Activated CD8-positive, alpha-beta T cell treated with anti-CD3 and anti-CD28 coated beads, Interleukin-2, amount 10 ng/mL, durations not matched to agents 7 days and 5 days (primary cell): ENCODE measurements at places on chromosomes 5 and 9. TPM values are rescaled to one million over a fixed set of nuclear protein-coding genes. Genes with fewer than 3 reads are reported as not detected.

IL17B gene
- total RNA-seq, result not detected

LCN9 gene
- total RNA-seq, result not detected

PCDHB2 gene
- not detected for total RNA-seq

PCDHGA11 gene
- 0.05 TPM for total RNA-seq

FCN2 gene
- total RNA-seq, result not detected

AP3S1 gene
- 78.3 TPM for total RNA-seq

TNC gene
- not detected for total RNA-seq

PTGES gene
- total RNA-seq, result not detected

SLC6A18 gene
- not detected for total RNA-seq

CORO2A gene
- total RNA-seq, result 9.2 TPM

RAD17 gene
- total RNA-seq, result 22.6 TPM

GRCh38 chr5:136350343-136350742, 15.0 kb downstream of the TRPC7 start:
- no peak overlapping the region for H3K4me3 ChIP-seq
- H3K36me3 ChIP-seq, result no peaks in the 10 kb centered on the region
- DNase-seq, result no peak
- no peak overlapping the region for H3K27ac ChIP-seq
- H3K4me1 ChIP-seq, result no peaks in the 10 kb centered on the region

- no peak for DNase-seq
- no peaks in the 10 kb centered on the region for H3K36me3 ChIP-seq
- peaks cover 2% of the 10 kb centered on the region for H3K27me3 ChIP-seq
- no peaks in the 10 kb centered on the region for H3K4me1 ChIP-seq
Observed at GRCh38 chr5:126641387-126641786, 40.6 kb downstream of the PHAX start.

GRCh38 chr5:138686668-138687067, 66.6 kb upstream of the CTNNA1 start:
- peaks cover 41% of the 10 kb centered on the region for H3K27me3 ChIP-seq
- no peak for DNase-seq
- no peaks in the 10 kb centered on the region for H3K4me1 ChIP-seq
- no peaks in the 10 kb centered on the region for H3K36me3 ChIP-seq
- no peak overlapping the region for H3K4me3 ChIP-seq
- H3K27ac ChIP-seq, result no peak overlapping the region

- no peaks in the 10 kb centered on the region for H3K36me3 ChIP-seq
- DNase-seq, result no peak
- H3K27me3 ChIP-seq, result peaks cover 2% of the 10 kb centered on the region
- no peak overlapping the region for H3K27ac ChIP-seq
Observed at GRCh38 chr9:74858751-74859414, 28.8 kb downstream of the TRPM6 start.

- no peak for DNase-seq
- H3K4me3 ChIP-seq, result no peak overlapping the region
- no peak overlapping the region for H3K27ac ChIP-seq
- no peaks in the 10 kb centered on the region for H3K27me3 ChIP-seq
Observed at GRCh38 chr5:131329286-131329560, 65.4 kb downstream of the CDC42SE2 start.

- H3K27ac ChIP-seq, result peak overlapping the region; percentile 91
- H3K4me3 ChIP-seq, result no peak overlapping the region
- DNase-seq, result peak; percentile 44
- H3K27me3 ChIP-seq, result no peaks in the 10 kb centered on the region
- H3K4me1 ChIP-seq, result peaks cover 71% of the 10 kb centered on the region
- H3K36me3 ChIP-seq, result peaks cover 62% of the 10 kb centered on the region
Observed at GRCh38 chr5:132641241-132641723, 16.7 kb upstream of the IL13 start.

DNA sequence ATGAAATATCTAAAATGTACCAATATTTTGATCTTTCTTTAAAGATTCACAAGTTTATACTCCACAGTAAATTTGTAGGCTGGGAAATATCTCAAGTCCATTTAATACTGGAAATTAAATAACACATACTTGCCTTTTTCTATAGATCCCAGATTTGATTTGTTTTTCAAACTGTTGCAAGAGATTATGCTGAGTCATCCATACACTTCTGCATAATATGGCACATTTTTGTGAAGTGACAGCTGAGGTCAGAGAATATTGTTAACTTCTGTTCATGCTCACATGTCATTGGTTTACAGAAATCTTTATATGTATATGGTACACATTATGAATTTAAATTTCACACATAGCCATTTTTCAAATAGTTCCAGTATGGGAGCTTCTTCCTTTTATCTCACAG, 1066.3 kb upstream of the NUDT12 start:
- DNase-seq, result no peak
- no peak overlapping the region for H3K4me3 ChIP-seq
- no peak overlapping the region for H3K27ac ChIP-seq
- no peaks in the 10 kb centered on the region for H3K27me3 ChIP-seq
- H3K4me1 ChIP-seq, result no peaks in the 10 kb centered on the region
- H3K36me3 ChIP-seq, result no peaks in the 10 kb centered on the region

DNA sequence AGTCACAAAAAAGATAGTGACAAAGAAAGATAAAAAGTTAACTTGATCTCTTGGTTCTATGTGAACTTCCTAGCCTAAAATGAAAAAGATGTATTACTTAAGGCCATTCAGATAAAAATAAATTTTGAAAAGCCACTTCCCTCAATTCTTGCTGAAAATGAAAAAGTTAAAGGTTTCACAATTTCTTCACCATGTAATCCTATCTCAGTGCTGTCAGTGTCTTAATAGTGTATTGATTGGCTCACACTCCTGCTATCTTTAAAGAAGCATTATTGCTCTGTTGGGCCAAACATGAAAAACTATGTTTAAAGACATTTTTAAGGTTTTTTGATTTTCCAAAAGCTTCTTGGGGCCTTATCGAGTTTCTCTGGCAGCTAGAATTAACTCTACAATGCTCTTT, 18.1 kb upstream of the EGFLAM start:
- DNase-seq, result no peak
- peaks cover 2% of the 10 kb centered on the region for H3K27me3 ChIP-seq
- no peaks in the 10 kb centered on the region for H3K4me1 ChIP-seq
- H3K36me3 ChIP-seq, result no peaks in the 10 kb centered on the region
- no peak overlapping the region for H3K27ac ChIP-seq
- no peak overlapping the region for H3K4me3 ChIP-seq

GRCh38 chr5:178203670-178204181, 607 bp upstream of the HNRNPAB start:
- peak overlapping the region; percentile 96 for H3K4me3 ChIP-seq
- peak; percentile 53 for DNase-seq
- H3K4me1 ChIP-seq, result peaks cover 32% of the 10 kb centered on the region

DNA sequence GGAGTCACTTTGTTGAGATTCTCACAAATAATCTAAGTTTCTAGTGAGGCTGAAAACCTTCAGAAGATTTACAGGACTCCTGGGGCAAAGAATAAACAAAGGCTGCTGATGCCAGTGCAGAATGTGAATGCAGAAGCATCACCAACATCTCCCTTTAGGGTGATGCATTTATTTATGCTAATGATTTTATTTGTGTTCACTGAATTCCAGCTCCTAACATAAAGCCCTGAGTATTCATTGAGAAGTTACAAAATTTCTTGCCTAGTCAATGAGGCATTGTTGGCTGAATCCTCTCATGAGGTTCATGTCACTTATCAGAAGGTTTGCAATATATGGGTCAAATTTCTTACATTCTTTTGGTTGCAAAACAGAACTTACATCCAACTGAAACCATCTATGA, 70.0 kb downstream of the GRIN3A start:
- no peak overlapping the region for H3K4me3 ChIP-seq
- H3K36me3 ChIP-seq, result no peaks in the 10 kb centered on the region
- no peaks in the 10 kb centered on the region for H3K4me1 ChIP-seq
- DNase-seq, result no peak
- H3K27me3 ChIP-seq, result peaks cover 2% of the 10 kb centered on the region
- no peak overlapping the region for H3K27ac ChIP-seq

DNA sequence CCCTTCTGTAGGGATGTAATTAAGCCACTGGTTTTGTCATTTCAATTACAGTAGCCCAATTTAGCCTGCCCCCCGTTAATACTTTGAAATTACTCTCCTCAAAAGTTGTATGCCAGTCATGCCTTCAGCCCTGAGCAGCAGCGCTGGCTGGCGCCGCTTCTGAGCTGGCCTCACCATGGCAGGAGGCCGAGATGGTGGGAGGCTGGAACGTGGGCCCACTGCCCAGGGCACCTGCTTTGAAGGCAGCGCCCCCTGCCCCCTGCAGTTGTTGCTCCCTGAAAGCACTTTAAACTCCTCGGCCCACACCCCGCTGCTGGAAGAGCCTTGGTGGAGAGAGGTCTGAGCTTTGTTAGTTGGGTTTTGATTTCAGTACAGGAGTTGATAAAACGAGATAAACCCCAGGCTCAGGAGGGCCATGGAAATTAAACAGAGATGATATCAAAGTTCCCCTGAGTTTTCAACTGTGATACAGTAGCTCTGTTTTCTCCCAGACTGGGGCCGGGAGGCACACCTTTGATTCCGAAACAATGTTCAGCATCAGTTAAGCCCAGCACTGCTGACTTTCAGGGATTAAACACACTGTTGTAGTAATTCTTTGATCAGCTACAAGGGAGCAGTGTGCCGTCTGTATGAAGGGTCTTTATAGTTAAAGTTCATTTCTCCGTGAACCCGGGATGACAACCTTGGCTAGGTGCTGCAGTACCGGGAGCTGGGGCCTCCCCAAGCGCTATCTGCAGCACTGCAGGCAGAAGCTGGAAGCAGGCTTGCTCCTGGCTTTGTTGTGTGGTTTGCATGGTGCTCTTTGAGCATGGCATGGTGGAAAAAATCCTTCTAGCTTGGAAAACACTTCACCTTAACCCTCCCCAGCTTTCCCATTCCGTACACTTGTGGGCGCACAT, 9.5 kb downstream of the MVB12B start:
- peaks cover 6% of the 10 kb centered on the region for H3K36me3 ChIP-seq
- DNase-seq, result no peak
- H3K27me3 ChIP-seq, result no peaks in the 10 kb centered on the region
- peaks cover 29% of the 10 kb centered on the region for H3K4me1 ChIP-seq
- H3K27ac ChIP-seq, result no peak overlapping the region
- H3K4me3 ChIP-seq, result no peak overlapping the region

DNA sequence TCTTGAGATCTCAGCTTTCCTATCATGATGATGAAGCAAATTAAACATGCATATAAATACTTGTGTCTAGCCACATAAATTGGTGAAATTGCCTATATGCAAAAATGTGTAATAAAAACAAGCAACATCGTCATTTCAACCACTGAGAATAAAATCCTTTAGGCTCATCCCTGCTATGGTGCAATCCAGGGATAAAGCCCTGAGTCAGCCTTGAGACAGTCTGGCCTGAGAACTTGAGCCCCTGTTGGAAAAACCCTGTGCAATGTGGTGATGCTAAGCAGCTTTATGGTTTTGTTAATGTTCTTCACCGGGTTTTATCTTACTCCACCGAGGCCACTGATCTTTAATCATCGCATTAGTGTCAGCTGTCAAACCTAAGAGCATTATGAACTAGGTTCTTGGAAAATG, 170.5 kb downstream of the DCP2 start:
- DNase-seq, result no peak
- no peaks in the 10 kb centered on the region for H3K27me3 ChIP-seq
- H3K4me1 ChIP-seq, result no peaks in the 10 kb centered on the region
- no peak overlapping the region for H3K27ac ChIP-seq
- H3K36me3 ChIP-seq, result no peaks in the 10 kb centered on the region

- H3K27me3 ChIP-seq, result no peaks in the 10 kb centered on the region
- H3K4me1 ChIP-seq, result no peaks in the 10 kb centered on the region
- H3K36me3 ChIP-seq, result no peaks in the 10 kb centered on the region
- DNase-seq, result no peak
Observed at GRCh38 chr5:72452515-72453245, 54.5 kb downstream of the ZNF366 start.

GRCh38 chr5:54159893-54160195, 150.5 kb downstream of the ARL15 start:
- H3K27me3 ChIP-seq, result no peaks in the 10 kb centered on the region
- H3K4me1 ChIP-seq, result no peaks in the 10 kb centered on the region
- no peak for DNase-seq
- no peaks in the 10 kb centered on the region for H3K36me3 ChIP-seq
- H3K27ac ChIP-seq, result no peak overlapping the region

GRCh38 chr9:14744768-14745167, 22.2 kb upstream of the CER1 start:
- H3K4me3 ChIP-seq, result no peak overlapping the region
- H3K27me3 ChIP-seq, result peaks cover 11% of the 10 kb centered on the region
- H3K27ac ChIP-seq, result no peak overlapping the region
- H3K36me3 ChIP-seq, result no peaks in the 10 kb centered on the region
- H3K4me1 ChIP-seq, result no peaks in the 10 kb centered on the region
- no peak for DNase-seq

- no peak overlapping the region for H3K27ac ChIP-seq
- no peaks in the 10 kb centered on the region for H3K27me3 ChIP-seq
- no peaks in the 10 kb centered on the region for H3K36me3 ChIP-seq
- no peak overlapping the region for H3K4me3 ChIP-seq
- DNase-seq, result no peak
Observed at GRCh38 chr5:100424017-100424416, 111.2 kb upstream of the FAM174A start.

GRCh38 chr9:132588098-132588497, 5.7 kb downstream of the BARHL1 start:
- H3K36me3 ChIP-seq, result no peaks in the 10 kb centered on the region
- no peak overlapping the region for H3K4me3 ChIP-seq
- DNase-seq, result no peak
- H3K27me3 ChIP-seq, result peaks cover 72% of the 10 kb centered on the region

- H3K4me3 ChIP-seq, result no peak overlapping the region
- no peak for DNase-seq
- no peaks in the 10 kb centered on the region for H3K36me3 ChIP-seq
- H3K27ac ChIP-seq, result no peak overlapping the region
- no peaks in the 10 kb centered on the region for H3K27me3 ChIP-seq
Observed at GRCh38 chr9:17862101-17862500, 283.2 kb downstream of the SH3GL2 start.

DNA sequence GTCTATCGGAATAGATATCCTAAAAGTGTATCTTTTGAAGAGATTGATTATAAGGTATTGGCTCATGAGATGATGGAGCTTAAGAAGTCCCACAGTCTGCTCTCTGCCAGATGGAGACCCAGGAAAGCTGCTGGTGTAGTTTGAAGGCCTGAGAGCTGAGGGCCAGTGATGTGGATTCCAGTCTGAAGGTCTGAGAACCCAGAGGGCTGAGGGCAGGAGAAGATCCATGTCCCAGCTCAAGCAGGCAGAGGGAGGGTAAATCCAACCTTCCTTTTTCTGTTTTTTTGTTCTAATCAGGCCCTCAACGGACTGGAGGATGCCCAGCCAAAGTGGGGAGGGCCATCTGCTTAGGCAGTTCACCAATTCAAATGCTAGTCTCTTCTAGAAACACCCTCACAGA, 11.0 kb upstream of the ABL1 start:
- peaks cover 10% of the 10 kb centered on the region for H3K36me3 ChIP-seq
- H3K4me3 ChIP-seq, result no peak overlapping the region
- no peaks in the 10 kb centered on the region for H3K27me3 ChIP-seq
- H3K4me1 ChIP-seq, result no peaks in the 10 kb centered on the region
